ENCODE measurements at places on chromosomes 6 and 20.
A peak's percentile ranks its signal among the peaks of the same experiment; 100 is the strongest.

DNA sequence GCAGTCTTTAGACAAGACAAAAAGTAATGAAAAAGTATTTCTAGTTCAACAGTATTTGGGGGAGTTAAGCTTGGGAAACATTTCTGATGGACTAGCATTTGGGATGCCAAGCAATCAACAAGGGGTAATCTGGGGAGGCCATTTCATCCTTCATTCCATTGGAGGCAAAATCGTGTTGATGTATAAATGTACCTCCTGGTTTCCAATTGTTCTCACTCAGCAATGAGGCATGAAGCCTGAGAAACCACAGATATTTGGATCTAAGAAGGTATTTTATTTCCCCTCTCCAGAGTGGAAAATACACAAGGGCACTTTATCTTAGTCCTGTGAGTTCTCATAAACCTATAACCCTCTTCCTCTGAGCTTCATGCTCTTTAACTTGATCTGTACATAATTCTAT lies 68.2 kb downstream of the TBX18 start:
- no peak for DNase-seq

DNA sequence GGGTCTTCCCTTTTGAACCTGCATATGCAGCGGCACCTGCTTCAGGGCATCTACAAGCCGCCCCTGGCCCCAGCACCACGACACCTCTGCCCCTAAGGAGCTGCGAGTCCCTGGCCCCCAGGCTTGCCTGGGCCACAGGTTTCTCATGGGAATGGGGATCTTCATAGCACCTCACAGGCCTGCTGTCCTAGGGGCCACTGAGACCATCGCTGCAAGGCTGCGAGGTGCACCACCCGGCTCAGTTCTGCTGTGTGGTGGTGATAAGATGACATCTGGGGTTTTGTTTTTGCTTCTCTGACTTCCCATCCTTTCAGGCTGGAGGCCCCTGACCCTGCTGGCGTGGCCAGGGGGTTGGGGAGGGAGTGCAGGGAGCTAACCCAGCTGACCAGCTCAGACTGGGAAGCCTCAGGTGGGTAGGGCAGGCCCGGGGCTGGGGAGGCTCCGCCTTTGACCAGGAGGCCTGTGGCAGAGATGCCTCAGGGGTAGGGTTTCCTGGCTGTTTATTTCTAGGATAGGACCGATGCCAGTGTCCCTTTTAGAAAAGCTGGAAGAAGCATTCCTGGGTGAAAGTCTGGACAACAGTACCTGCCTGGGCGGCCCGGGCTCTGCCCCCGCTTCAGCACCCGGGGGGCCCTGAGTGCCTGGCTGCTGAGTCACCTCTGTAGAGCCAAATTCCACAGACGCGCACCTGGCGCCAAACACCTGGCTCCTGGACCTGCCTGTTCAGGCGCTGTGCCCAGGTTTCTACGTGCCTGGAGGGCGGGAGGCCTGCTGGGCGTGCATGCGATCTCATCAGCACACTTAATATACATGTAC lies 264.7 kb downstream of the DLL1 start:
- no peak for DNase-seq

DNA sequence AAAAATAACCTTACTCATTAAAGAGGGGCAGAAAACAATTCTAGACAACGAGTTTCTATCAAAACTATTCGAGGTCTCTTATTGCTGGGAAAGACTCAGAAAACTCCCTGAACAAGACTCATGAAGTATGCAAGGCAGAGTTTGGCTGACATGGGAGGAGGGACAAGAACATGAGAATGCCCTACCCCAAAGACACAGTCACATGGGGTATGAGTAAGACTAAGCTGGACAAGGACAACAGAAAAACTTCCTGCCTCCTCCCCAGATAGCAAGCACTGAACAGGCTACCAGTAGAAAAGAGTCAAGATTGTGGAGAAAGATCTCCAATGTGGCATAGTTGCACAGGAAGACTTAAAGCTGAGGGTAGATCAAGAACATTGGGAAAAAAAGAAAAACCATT lies 39.7 kb upstream of the PHIP start:
- DNase-seq: no peak

GRCh38 chr6:168888786-168889345 lies 364.8 kb downstream of the THBS2 start:
- no peak for DNase-seq

GRCh38 chr6:127952831-127953230 lies 52.0 kb upstream of the THEMIS start:
- no peak for DNase-seq

DNA sequence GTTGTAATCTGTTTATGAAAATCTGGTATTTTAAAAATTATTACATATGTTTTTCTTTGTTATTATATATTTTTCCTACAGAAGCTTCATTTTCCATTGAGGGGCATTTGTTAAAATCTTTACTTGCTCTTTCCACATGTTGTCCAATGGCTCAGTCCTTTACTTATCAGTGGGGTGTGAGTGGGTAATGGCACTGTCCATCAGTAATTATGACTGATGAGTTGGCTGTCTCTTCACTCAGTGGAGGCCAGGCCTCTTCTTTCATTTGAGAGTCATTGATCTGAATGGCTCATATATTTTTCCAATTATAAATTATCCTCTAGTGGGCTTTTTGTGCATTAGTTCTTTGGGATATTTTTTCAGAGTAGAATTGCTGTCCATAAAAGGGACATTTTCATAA lies 45.7 kb downstream of the FARS2 start:
- DNase-seq: no peak

- DNase-seq: no peak
Measured at GRCh38 chr20:13831476-13831875, 46.6 kb downstream of the NDUFAF5 start.

DNA sequence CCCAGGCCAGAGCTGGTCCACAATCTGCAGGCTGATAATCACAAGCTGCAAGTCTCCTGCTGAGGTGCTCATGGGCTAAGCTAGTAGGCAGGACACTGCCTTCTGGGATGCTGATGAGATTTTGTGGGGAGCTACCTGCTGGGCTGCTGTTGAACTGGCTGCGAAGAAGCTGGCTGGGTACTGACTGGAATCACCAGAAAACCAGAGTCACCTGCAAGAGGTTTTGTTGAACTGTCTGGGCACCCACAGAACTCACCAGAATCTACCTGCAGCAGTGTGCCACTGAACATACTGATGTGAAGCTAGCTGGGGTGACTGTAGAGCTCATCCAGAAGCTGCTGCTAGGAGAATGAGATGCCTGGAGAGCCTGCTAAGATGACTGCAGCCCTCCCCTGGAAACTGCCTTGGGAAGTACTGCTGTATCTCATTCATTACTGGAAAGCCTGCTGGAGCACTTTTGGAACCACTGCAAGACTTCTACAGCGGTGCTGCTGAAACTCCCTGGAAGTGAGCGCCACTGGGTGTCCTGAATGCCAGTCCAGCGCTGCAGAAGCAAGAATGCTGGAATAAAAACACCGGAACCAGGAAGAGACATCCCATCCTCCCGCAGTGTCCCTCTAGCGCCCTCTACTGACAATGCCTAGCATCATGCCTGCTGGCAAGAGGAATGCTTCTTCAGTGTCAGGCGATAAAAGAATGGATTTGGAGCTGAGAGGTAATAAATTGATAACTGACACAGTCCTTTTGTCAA lies 64.9 kb upstream of the ARHGAP18 start:
- DNase-seq: peak; percentile 63

GRCh38 chr6:43058531-43058930 lies 703 bp downstream of the MRPL2 start:
- DNase-seq: no peak

DNA sequence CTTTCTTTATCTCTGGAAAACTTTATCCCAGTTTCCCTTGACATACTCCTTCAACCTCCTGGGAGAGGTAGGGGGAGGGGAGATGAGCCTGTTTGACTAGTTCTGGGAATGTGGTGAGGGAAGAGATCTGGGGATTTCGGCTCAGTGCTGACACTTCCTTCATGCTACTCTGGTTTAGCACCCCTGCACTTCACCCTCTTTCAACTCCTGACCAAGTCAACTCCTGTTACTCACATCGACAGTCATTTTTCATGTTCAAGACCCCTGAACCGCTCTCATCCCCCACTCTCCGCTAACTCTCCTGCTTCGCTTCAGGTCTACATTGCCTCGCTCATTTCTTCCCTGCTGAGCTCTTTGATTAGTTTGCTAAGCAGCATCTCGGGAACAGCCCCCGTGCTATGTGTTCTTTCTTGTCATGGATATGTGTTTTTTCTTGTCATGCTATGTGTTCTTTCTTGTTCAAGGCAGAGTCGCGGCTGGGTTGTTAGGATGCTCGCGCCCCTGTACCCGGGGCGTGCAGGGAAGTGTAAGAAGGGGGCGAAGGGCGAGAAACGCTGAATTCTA lies 16.6 kb upstream of the TRIM27 start:
- DNase-seq: peak; percentile 45

DNA sequence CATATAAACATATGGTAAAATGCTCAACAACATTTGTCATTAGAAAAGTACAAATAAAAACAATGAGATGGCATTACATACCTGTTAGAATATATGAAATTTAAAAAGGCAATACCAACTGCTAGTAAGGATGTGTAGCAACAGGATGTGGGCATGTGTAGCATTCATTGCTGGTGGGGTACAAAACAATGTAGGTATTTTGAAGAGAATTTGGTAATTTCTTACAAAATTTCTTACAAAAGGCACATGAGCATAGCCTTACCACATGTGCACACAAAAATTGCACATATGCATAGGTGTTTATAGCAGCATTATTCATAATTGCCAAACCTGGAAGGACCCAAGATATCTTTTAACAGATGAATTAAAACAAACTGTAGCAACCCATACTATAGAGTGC lies 1355.1 kb upstream of the CITED2 start:
- no peak for DNase-seq

GRCh38 chr6:25689966-25690365 lies 38.0 kb downstream of the SCGN start:
- no peak for DNase-seq

DNA sequence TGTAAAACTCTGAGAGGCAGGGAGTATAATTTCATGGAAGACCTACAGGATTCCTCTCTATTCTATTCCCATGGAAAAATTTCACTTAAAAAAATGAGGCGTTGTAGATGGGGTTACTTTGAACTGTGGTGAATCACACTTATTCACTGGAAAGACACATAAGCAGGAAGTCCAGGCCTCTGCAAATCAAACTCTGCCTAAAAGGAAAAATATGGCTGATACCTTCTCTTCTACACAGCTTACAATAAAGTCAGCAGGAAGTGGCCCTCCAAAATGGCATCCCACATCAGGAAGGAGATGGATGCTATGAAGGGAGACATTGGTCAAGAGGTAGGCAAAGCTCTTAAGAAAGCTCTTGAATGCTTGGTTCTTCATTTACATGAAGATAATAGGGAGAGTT lies 115.9 kb downstream of the FYN start:
- DNase-seq: no peak

- DNase-seq: no peak
Measured at GRCh38 chr20:46119028-46119546, 973 bp downstream of the CD40 start.

DNA sequence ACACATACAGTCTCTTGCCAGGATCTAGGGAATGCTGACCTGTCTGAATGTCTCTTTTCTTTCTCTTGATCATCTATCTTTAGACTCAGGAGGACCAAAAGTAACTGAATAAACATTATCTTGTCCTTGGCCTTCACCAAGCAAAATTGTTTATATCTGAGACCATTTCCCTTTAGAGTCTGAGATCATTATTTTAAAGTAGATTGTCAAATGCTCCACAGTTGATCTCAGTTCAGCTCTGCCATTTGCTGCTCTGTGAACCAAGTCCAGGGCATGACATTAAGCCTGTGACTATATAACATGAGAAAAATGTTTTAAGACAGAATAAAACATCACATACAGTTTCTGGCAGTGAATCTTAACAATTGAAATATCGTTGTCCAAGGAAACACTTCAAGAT lies 148.3 kb upstream of the NRSN1 start:
- DNase-seq: no peak

GRCh38 chr20:43903953-43904826 lies 10.5 kb upstream of the TOX2 start:
- no peak for DNase-seq

DNA sequence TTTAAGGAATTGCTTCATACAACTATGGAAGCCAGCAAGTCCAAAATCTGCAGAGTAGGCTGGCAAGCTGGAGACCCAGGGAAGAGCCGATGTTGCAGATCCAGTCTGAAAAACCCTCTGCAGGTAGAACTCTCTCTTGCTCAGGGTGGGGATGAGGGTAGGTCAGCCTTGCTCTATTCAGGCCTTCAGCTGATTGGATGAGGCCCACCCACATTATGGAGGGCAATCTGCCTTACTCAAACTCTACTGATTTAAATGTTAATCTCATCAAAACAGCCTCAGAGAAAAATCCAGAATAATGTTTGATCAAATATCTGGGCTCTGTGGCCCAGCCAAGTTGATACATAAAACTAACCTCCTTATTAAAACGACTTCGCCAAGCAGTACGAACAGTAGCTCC lies 29.7 kb upstream of the RNF24 start:
- no peak for DNase-seq

GRCh38 chr6:30757261-30757904 lies 13.0 kb upstream of the IER3 start:
- DNase-seq: no peak

DNA sequence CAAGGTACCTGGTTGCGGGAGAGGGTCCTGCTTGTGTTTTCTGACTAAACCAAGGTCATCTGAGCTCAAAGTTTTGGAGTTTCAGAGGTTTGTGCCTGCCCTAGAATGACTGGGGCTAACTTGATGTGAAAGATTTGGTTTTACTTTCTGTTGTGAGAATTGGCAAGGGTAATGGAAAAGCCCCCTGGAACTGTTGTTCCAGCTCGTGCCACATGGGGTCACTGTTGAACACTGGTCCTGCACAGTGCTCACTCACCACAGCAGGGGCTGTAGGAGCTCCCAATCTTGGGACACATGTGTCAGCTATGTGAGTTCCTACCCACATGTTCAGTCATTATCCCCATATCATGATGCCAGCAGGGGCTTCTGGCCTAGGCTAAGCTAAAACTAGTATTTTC lies 6.5 kb downstream of the TGM6 start:
- DNase-seq: peak; percentile 20

- no peak for DNase-seq
Measured at GRCh38 chr6:159919800-159920199, 29.0 kb downstream of the MAS1 start.

- peak; percentile 42 for DNase-seq
Measured at GRCh38 chr6:7261032-7261841, 51.8 kb downstream of the SSR1 start.

- peak; percentile 72 for DNase-seq
Measured at GRCh38 chr20:52410182-52410647, 218.6 kb upstream of the ZFP64 start.

All from CD4-positive, alpha-beta T cell treated with Interleukin-17A for 4 hours (primary cell).